NCI-H187 (cell line): ENCODE measurements at places on chromosomes 2 and 18.

- DNase-seq: no peak
These were observed 262.4 kb downstream of the NDUFA10 start for GRCh38 chr2:239762655-239763269.

GRCh38 chr2:175414882-175415487, 233.5 kb upstream of the ATP5MC3 start:
- no peak for DNase-seq

DNA sequence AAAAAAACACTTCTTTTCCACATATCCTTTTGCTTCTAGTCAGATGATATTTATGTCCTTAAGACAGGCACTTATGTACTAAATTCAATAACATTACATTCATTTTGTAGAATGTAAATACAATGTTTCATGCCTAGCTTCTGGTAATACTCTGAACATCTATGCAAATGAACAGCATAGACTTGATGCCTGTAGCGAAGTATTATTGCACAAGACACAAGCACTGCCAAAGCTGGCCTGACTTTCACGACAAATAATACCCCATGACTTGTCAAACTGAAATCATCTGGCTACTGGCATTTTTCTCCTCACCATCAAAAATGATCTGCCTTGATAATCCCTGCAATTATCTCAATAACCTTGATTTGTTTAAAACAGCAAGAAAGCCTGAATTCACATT, 101.3 kb downstream of the L3MBTL4 start:
- DNase-seq: no peak

DNA sequence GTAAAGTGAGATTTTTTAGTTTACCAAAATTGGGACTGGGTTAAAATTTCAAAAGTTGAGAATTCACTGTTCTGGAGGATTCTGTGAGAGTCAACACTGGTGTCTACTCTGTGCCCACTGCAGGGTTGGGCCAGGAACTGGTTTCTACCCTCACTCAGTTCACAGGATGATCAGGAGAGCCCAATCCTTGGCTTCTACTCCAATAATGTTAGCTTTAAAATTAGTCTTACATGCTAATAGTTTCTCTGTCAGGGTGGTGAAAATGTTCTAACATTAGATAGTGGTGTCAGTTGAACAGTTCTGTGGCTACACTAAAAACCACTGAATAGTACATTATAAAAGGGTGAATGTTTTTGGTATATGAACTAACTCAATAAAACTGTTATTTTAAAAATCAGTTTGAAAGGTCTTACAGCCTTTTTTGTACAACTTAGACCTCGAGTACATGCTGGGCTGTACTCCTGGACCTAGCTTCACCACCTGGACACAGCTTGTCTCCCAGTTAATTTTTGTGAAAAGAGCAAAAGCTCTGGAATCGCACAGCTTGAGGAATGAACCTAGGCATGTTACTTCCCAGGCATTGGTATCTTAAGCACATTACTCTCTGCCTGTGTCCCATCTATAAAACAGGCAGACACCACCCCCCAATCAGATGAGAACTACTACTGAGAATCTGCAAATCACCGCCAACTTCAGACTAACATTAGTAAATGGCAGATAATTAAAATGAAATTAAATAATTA, 44.4 kb downstream of the ACVR1 start:
- DNase-seq: no peak

DNA sequence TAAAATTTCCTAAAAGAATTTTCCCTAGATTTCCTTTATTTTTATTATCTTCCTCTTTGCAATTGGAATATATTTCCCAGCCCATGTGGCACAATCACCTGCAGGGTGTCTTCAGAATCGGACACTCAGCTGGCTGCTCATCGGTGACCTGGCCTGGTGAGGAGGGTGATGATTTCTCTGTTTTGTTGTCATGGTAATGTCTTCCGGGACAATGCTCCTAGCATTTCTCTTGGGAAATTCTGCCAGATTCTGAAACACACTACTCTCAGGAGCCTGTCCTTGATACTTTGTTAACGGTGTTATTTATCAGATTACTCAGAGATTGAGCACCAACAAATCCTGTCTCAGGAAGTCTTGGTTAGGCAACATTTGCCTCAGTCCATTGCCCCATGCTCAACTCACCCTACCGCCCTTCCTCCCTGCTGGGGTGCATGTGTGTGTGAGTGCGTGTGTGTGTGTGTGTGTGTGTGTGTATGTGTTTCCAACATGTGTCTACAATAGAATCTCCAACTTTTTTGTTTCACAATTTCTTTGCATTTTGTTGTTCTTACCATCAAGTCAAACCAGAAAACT, 70.3 kb downstream of the MYT1L start:
- DNase-seq: no peak

- no peak for DNase-seq
These were observed 46.6 kb upstream of the TCF4 start for GRCh38 chr18:55634545-55634944.

- no peak for DNase-seq
These were observed 42.5 kb downstream of the KIAA2012 start for GRCh38 chr2:202115479-202115971.

GRCh38 chr2:158131919-158132566, 30.4 kb downstream of the UPP2 start:
- no peak for DNase-seq

DNA sequence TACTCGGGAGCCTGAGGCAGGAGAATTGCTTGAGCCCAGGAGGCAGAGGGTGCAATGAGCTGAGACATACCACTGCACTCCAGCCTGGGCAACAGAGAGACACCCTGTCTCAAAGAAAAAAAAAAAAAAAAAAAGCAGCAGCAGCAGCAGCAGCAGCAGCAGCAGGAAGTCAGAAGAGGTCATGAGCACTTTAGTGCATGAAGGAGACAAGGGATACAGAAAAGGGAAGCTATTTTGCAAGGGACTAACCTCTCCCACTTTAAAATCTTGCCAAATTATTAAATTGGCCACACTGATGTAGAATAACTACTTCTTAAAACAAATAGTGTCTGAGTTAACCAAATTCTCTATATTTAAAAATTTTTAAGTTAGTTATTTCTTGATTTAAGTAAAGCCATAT, 113.4 kb upstream of the PDE1A start:
- DNase-seq: no peak

DNA sequence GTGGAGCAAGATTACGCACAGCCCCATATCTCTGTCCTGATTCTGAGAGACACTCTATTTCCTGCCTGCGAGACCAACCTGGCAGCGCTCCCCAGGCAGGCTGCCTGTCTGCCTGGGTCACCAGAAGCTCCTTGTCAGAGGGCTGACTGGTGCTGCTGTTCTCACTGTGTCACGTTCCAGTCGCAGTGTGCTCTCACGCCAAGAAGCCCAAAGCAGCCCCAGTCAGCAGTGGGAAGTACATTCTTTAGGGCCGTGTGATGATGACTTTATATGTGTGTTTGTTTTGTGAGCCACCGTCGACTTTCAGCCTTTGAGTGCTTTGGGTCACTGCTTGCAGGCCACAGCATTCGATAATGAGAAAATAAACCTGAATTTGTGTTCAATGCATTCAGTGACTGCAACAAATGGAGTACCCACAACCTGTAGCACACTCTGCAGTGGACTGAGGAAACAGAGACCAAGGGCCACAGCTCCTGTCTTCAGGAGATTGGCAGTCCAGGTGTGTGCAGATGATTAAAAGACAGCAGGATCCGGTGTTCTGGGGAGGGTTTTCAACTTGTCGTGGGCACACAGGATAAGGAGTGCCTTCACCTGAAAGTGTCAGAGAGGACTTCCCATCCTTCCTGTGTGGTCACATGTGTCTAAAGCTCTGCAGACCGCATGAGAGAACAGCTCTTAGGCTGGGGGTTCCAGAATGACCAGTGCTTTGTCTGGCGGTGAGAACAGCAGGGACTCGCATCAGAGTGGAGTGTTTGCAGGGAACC, 4.8 kb downstream of the TNFRSF11A start:
- DNase-seq: no peak

- no peak for DNase-seq
These were observed 265.1 kb downstream of the MEIS1 start for GRCh38 chr2:66699793-66700676.

- DNase-seq: no peak
These were observed 323.4 kb upstream of the THUMPD2 start for GRCh38 chr2:40102447-40102846.

DNA sequence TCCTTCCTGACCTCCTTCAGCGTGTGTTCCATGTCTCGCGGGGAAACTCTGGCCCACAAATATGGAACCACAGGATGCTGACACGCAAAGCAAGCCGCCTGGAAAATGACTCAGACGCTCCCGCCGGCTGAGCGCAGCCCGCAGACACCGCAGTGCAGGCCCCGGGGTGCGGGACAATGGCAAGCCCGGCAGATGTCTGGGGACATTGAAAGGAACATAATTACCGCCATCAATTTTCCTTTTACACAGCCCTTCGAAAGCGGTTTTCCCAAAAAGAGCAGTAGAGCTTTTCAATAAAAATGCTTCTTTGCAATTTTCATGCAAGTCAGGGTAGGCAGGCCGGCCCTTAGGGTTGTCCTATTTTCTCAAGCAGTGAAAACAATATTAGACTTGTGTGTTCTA, 159.2 kb upstream of the SH3BP4 start:
- no peak for DNase-seq
